Right cardiac atrium (tissue), 5 donors: ENCODE measurements at places on chromosomes 6 and 20.

DNA sequence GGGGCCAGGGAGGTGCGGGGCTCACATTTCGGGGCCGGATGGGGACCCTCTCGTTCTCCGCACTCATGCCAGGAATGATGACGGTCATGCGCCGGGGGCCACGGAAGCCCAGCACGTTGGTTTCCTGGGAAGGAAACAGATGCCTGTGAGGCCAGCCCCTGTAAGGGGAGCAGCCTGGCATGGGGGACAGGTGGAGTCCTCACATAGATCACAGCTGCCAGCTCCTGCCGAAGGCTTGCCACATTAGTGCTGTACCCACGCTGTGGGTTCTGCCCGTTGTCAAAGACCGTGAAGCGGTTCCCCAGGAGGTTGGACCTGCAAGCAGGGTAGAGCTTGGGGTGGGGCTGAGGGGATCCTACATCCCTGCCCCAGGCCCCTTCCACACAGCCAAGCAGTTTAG is 6.7 kb upstream of the TEAD3 start:
- no peak for DNase-seq

GRCh38 chr6:8545336-8545735 is 110.0 kb upstream of the SLC35B3 start:
- no peak for DNase-seq

DNA sequence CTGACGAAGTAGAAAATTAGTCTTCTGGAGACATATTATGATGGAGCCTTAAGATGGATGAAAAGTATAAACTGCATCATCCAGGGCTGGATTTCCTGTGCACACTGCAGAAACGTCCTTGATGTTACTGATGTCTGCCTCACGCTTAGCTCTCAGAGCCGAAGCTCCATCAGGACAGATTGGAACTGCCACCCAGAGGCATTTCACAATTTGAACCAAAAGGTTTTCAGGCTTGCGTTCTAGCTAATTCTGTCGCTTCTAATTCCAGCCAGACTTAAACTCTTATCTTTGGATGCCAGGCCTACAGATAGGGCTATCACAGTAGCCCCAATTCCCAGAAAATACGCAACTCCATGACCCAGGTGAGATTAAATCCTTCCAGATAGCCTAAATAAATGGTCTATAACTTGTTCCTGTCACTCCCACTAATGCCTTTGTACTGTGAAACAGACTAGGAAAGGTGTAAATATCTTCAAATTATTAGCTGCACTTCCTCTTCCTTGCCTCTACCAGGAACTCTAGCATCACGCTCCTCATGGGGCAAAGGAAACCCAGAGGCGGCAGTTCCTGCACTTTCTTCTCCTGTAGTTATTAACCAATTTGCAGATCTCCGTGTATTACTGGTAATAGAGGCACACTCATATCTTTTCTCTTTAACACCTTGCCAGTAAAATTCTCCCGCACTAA is 634.6 kb downstream of the PRKN start:
- DNase-seq: no peak

GRCh38 chr6:21431526-21431925 is 162.0 kb upstream of the SOX4 start:
- DNase-seq: no peak

GRCh38 chr6:1113916-1114540 is 197.9 kb upstream of the FOXQ1 start:
- no peak for DNase-seq

- DNase-seq: no peak
These were observed 146.4 kb downstream of the AKAP7 start for GRCh38 chr6:131281471-131282270.

DNA sequence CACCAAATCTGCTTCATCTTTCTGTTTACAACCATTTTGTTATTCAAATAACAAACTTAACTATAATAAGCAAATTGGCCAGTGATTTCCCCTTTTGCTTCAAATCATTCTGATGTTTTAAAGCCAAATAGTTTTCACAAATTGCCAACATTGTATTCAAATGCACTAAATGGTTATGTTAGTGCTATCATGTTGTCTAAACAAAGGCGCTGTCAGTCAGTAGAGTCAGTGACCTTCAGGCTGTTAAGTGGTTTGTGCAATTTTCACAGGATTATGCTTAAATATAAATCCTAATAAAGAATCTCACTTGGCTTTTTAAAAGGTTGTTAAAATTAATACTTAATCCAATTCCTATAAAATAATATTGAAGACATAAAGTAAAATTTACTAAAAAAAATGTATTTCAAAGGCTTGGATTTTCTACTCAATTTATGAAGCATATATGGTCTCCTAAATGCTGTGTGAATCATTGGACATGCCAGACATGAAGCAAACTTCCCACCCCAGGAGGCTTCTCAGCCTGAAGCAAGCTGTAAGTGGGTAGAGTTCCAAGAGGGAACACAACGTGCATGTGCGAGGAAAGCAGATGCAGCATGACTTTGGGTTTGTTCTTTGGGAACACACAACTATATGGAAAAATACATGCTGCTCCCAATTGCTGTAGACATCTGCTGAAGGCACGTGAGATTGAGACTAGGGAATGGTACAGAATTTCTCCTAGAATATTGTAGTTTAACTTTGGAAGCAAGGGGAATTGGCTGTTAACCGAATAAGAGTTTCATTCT is 54.9 kb downstream of the RSPO3 start:
- DNase-seq: no peak
